ENCODE measurements at places on chromosomes 11 and 22.

- H3K27ac ChIP-seq = no peak overlapping the region
- no peaks in the 10 kb centered on the region for H3K27me3 ChIP-seq
- DNase-seq = no peak
- 0 out of 2 replicates have a peak, but pooled peaks cover 2% of the 10 kb centered on the region for H3K36me3 ChIP-seq
- H3K4me3 ChIP-seq = no peak overlapping the region
These were observed 31.1 kb downstream of the SDHAF2 start for GRCh38 chr11:61460986-61461385.

GRCh38 chr11:18080451-18080850 is 25.4 kb downstream of the SAAL1 start:
- H3K36me3 ChIP-seq = peaks cover 31% of the 10 kb centered on the region
- DNase-seq = no peak
- no peaks in the 10 kb centered on the region for H3K27me3 ChIP-seq
- H3K4me1 ChIP-seq = no peaks in the 10 kb centered on the region

DNA sequence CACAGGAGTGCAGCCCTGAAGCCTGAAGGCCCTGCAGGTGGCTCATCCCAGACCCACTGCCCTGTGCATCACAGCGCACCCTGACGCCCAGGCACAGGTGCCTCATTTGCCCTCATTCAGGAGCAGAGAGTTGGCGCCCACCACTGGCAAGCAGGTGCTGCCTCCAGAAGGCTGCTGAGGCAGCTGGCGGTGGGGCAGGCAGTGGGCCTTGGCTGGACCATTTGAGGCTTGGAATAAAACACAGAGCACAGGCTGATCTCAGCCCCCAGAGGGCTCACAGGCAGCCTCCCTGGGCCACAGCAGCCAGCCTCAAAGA is 1151.9 kb downstream of the BRD1 start:
- no peak for DNase-seq
- no peak overlapping the region for H3K4me3 ChIP-seq
- peaks cover 17% of the 10 kb centered on the region for H3K36me3 ChIP-seq
- no peaks in the 10 kb centered on the region for H3K27me3 ChIP-seq

- H3K4me3 ChIP-seq = peak overlapping the region; percentile 96
- H3K27me3 ChIP-seq = no peaks in the 10 kb centered on the region
- DNase-seq = no peak
- peaks cover 59% of the 10 kb centered on the region for H3K36me3 ChIP-seq
- H3K4me1 ChIP-seq = no peaks in the 10 kb centered on the region
- no peak overlapping the region for H3K27ac ChIP-seq
These were observed 6.9 kb downstream of the DPAGT1 start for GRCh38 chr11:119094816-119095065.
